Adipocyte (in vitro differentiated cells): ENCODE measurements at places on chromosomes 1 and 21.

- no peak for DNase-seq
These were observed 19.5 kb downstream of the JAM2 start for GRCh38 chr21:25658427-25659035.

- no peak for DNase-seq
These were observed 25.2 kb downstream of the RCAN1 start for GRCh38 chr21:34589511-34590282.

DNA sequence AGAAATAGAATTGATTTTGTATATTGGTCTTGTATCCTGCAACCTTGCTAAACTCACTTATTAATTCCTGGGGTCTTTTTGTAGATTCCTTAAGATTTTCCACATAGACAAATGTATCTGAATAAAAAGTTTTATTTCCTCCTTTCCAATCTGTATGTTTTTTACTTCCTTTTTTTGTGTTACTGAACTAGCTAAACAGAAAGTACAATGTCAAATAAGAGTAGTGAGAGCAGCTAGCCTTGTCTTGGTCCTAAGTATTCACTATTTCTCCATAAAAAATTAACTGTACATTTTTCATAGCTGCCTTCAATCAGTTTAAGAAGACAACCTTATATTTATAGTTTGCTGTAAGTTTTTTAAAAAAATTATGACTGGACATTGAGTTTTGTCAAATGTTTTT is 74.9 kb downstream of the FASLG start:
- no peak for DNase-seq

GRCh38 chr1:117646956-117647355 is 41.1 kb downstream of the TENT5C start:
- no peak for DNase-seq

GRCh38 chr1:184075055-184076029 is 23.8 kb downstream of the TSEN15 start:
- DNase-seq = peak; percentile 88

DNA sequence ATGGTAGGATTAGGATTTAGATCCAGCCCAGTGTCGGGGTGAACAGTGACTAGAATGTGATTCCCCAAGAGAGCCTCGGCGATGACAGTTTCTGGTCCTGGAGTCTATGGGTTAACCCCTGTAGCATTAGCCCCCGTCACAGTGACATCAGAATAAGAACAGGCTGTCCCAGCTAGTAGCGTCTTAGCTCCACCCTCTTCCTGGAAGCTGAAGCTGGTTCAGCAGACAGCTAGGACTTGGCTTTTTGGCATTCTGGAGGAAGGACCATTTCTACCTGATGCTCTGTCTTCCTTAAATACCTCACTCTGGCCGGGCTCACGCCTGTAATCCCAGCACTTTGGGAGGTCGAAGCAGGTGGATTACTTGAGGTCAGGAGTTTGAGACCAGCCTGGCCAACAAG is 5.0 kb downstream of the NDUFS2 start:
- no peak for DNase-seq

GRCh38 chr1:183353597-183353996 is 64.6 kb downstream of the NMNAT2 start:
- no peak for DNase-seq

DNA sequence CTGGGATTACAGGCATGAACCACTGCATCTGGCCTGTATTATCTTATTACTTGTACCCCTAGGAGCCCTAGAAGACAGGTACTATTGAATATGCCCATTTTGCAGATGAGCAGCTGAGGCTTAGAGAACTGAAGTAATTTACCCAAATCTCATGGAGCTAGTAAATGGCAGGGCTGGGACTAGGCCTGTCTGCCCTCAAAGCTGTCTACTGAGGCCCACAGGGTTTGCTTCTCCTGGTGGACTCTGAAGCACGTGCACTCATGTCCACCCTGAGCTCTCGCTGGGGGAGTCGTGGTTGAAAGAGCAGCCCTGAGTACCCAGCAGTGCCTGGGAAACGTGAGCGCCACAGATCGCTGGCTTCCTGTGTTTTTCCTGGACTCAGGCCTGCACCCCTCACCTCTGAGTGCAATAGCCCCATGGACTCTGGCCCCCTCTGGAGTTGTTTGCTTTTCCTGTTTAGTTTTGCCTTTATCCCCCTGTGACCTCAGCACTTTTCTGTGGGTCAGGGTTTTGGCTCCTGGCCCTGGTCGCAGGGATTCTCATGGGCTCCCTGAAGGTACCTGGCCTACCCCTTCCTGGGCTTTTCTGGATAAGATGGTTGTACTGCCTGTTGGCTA is 52.4 kb downstream of the ARHGEF10L start:
- no peak for DNase-seq

DNA sequence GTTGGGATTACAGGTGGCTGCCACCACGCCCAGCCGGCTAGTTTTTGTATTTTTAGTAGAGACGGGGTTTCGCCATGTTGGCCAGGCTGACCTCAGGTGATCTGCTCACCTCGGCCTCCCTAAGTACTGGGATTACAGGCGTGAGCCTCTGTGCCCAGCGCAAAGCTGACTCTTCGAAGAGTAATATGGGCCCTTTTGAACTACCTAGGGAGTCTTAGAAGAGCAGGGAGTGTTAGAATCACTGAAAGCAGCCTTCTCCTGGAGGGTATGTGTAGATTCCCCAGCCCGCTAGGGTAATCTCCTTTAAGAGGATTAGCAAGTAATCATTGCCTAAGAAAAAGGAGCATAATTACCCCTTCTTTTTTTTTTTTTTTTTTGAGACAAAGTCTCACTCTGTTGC is 6.5 kb upstream of the MAST2 start:
- DNase-seq = no peak

GRCh38 chr1:12581179-12581578 is 36.8 kb downstream of the DHRS3 start:
- DNase-seq = no peak

GRCh38 chr1:54323921-54324250 is 82.3 kb downstream of the SSBP3 start:
- no peak for DNase-seq

DNA sequence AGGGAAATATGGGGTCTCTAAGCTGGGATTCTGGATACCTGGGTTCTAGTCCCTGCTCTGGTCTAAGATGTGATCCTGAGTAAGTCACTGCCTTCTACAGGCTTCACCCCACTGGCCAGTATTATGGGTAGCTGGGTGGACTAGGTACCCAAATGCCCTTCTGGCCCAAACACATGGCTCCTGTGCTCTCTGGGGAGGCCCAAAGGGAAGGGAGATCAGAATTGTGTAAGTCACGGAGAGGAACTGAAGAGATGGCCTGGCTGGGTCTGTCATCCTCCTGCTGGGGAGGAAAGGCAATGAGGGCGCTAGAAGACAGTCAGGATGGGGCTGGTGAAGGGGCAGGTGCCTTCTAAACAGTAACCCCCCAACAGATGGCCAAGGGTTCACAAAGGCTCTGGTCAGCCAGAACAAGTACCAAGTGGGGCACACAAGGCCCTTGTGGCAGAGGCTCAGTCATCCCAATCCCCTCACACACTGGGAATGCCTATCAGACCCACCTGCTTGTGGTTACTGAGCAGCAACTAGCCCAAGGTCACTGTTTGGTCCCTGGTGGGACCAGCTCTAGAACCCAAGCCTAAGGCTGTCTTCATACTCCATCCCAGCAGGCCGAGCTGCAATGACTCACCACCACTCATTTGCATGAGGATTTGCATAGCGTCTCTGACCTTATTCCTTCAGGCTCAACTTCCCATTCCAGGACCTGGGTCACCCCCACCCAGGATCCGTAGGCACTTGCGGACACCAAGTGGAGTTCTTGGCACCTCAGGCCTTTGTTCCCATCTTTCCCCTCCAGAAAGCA is 9.2 kb downstream of the MEF2D start:
- DNase-seq = no peak

DNA sequence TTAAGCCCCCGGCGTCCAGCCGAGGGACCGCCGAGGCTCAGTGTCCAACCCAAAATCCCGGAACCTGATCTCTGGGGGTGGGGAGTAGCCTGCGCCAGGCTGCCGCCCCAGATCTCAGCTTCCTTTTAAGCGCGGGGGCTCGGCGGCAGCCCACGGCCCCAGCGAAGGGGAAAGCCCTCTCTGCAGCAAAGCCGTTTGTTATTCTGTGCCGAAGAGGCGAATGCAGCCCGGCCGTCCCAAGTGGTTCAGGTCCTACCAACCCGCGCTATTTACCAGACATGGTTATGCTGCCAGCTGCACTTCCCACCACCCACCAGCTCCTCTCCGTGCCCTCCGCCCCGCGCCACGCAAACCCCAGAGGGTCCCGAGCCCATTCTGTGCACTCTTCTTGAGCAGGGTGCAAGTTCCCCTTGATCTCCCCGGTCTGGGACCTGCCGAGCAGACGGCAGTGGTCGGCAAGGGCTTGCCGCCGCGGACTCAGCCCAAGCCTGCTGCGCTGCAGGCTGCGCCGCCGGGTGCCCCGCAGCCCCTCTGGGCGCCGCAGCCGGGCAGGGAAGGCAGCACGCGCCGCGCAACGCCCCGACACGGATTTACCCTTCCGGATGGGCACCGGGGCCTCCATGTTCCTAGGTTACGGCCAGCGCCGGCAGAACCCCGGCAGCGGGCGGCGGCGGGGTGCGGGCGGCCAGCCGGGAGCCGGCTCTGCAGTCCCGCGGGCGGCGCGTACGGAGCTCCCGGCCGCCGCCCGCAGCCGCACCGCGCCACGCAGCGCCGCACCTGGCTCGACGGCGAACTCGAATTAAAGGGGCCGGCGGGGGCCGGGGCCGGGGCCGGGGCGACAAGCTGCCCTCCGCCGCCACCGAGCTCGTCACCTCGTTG is 738 bp upstream of the KCNA2 start:
- peak; percentile 27 for DNase-seq

DNA sequence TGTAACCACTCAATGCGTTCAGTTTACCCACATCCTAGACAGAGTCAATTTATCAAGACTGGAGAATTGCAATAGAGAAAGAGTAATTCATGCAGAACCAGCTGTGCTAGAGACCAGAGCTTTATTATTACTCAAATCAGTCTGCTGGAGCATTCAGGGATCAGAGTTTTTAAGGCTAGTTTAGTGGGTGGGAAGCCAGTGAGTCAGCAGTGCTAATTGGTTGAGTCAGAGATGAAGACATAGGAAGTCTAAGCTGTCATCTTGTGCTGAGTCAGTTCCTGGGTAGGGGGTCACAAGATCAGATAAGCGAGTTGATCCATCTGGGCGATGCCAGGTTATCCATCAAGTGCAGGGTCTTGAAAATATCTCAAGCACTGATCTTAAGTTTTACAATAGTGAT is 499.6 kb downstream of the MRPL39 start:
- DNase-seq = peak; percentile 9

GRCh38 chr1:165875171-165875570 is 47.8 kb downstream of the UCK2 start:
- DNase-seq = no peak

GRCh38 chr1:91731815-91732214 is 154.1 kb downstream of the TGFBR3 start:
- peak; percentile 73 for DNase-seq

GRCh38 chr1:187630653-187631380 is 802.1 kb downstream of the PLA2G4A start:
- no peak for DNase-seq

- DNase-seq = peak; percentile 84
These were observed 23.6 kb upstream of the KIRREL1 start for GRCh38 chr1:157969697-157970485.

DNA sequence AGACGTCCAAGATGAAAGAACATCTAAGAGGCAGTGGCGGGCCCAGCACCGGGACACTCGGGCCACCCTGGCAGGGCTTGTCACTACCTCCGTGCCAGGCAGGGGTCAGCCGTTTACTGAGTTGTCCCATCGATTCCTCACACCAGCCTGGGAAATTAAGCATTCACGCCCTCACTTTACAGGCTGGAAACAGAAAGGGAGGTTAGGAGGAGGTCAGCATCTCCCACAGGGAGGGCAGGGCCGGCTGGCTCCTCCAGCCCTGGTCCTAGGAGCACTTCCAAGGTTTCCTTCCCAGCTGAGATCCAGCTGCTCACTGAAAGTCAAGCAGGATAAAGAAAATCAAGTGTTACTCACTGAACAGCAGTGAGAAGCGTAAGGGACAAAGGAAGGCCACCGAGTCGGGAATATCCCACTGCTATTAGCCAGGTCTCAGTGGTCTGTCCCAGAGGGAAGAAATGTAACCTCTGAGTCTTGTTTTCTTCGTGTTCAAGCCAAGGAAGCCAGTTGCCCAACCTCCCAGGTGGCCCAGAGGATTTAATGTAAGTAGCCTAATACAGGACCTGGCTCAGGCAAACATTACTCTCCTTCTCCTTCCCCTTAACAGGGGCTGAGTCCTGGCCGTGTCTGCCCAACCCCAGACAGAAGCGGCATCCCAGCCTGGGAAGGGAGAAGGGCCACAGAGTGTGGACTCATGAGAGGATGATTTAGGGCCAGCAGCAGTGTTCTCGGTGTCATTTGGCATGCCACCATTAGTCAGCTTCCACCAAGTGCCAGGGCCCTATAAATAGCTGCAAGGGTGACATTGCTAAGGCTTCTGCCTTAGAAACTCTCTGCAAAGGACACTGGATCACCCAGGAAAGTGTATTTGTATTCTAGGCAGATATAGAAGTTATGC is 203.1 kb upstream of the GALNT2 start:
- no peak for DNase-seq

DNA sequence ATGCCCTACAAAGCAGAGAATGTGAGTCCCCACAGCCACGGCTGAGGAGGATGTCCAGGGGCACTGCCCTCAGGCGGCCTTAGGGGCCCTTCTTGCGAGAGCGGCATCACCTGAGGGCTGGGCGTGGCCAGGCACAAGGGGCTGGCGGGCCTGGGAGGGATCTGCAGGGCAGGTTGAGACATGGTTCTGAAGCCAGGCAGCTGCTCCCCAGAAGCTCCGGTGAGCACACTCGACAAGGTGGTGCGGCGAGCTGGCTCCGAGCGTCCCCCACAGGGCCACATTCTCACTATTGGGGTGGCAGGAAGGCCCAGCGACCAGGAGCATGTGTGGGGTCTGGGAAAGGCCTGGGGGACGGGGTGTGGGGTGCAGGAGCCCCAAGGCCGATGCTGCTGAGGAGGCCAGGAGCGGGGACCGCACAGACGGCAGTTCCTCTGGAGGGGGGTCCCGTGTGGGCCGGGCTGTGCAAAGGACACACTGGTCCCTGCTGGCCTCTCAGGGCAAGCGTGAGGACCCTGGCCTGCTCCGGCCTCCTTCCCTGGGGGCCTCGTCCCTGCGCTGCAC is 47.2 kb downstream of the MORN1 start:
- no peak for DNase-seq

DNA sequence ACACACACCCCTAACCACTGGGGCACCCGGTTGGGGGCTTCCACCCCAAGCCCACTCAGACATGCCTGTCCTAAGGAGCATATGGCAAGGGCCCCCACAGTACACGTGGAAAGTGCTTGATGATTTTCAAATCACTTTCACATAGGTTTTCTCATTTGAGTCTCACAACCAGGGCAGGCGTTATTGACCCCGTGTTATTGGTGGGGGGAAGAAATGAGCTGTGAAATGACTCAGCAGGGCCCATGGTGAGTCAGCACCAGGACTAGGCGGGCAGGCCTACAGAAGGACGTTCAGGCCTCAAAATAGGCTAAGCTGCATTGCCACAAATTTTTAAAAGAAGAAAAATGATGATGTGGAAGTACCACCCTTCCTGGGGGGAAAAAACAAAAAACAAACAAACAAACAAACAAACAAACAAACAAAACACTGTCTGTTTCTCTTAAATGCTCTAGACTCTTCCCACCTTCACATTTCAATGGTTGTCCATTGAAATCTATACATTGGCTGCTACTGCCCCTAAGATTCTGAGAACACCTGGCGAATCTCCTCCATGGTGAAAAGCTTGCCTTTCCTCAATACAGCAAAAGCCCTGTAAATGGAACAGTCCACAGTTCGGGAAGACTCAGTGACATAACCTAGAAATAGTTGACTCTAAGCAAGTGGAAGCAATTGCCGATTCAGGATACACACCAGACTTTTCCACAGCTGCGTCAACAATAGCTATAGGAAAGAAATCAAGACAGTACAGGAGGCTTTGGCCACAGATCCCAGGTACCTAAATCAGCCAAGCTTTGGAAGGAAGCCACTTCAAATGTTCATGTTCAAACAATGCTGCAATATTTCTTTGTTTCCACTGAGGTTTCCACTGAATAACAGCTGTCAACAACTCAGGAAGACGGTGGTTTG is 234.7 kb downstream of the TOMM20 start:
- DNase-seq = peak; percentile 21
